Stimulated activated CD4-positive, alpha-beta T cell treated with anti-CD3 and anti-CD28 coated beads, TNF-alpha, amount 100 ng/mL, for 48 hours (primary cell): ENCODE measurements at places on chromosomes 12 and 14.

GRCh38 chr14:67191768-67192290 is 2.6 kb downstream of the GARIN2 start:
- no peak for DNase-seq

DNA sequence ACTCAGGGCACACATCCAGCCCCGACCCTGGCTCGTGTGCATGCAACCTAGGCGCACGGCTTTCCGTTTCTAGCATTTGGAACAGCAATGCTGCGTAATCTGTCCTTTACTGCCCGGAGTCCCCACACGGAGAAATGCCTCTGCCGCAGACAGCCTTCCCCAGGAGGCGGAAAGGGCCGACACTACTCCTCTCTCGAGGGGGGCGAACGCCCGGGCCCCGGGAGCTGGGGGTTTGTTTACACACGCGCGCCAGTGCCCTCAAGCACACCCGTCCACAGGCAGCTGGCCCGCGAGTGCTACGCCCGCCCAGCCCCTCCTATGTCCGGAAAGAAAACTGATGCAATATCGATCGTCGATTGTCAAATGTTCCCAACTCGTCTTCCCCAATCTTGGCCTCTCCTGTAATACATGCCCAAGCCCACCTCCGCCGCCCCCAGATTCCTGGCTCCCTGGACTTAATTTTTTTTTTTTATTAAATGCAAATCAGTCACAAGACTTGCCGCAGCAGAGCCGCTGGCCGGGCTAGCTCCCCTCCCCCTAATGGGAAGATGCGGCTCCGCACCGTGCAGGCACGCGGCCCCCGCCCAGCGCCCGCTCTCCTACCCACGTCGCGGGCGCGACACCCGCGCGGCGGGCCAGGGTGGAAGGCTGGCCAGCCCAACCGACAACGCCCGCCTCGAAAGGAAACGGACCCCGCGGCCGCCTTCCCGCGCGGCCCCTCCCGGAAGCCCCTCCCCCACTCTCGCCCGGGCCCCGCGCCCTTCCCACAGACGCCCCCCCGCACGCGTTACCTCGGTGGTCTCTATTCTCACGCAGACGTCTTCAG is 642 bp downstream of the SLC38A2 start:
- DNase-seq = peak; percentile 54

GRCh38 chr12:63968673-63969072 is 124.2 kb downstream of the SRGAP1 start:
- no peak for DNase-seq

GRCh38 chr12:101552277-101552676 is 42.5 kb upstream of the MYBPC1 start:
- DNase-seq = no peak

DNA sequence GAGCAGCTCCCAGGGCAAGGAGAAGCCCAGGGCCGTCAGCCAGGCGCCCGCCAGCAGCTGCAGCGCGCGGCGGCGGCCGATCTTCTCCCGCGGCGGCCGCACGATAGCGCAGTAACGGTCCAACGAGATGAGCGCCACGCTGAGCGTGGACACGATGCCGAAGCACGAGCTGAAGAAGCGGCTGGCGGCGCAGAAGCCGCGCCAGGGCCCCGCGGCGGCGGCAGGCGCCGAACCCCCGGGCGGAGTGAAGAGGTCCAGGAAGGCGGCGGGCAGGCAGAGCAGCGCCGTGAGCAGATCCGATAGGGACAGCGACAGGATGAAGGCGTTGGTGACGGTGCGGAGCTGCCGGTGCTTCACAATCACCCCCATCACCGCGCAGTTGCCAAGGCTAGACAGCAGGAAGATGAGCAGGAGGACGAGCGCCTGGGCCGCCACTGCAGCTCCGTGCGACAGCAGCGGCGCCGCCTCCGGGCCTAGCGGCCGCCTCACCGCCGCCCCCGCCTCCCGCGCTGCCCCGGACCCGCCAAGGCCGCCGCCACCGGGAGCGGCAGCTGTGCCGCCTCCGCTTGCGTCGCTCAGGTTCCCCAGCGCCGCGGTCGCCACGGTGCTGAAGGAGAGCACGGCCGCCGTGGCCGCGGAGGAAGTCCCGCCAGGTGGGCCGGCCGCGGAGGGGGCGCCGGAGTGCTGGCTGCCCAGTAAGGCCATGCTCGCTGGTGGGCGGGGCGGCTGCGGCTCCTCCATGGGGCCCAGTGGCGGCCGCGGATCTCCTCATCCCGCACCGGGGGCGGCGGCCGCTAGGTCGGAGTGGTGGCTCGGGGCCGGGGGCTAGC is 479 bp downstream of the GPR135 start:
- DNase-seq = peak; percentile 7
